ENCODE measurements at places on chromosomes 1 and 21.

DNA sequence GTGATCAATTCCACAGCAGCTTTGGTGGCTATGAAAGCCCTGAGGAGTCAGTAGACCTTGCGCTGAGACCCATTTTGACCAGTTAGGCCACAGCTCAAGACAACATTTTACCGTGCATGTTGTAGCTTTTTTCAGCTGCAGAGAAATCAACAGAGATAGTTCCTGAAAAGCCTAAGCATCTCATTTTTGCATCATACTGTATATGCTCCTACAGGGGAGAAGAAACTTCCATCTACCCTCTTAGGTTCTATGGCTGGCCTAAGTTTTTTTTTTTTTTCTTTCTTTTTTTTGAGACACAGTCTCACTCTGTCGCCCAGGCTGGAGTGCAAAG, 24.8 kb upstream of the EYA3 start:
- DNase-seq: no peak

GRCh38 chr1:222732216-222733159, 4.5 kb upstream of the FAM177B start:
- no peak for DNase-seq

DNA sequence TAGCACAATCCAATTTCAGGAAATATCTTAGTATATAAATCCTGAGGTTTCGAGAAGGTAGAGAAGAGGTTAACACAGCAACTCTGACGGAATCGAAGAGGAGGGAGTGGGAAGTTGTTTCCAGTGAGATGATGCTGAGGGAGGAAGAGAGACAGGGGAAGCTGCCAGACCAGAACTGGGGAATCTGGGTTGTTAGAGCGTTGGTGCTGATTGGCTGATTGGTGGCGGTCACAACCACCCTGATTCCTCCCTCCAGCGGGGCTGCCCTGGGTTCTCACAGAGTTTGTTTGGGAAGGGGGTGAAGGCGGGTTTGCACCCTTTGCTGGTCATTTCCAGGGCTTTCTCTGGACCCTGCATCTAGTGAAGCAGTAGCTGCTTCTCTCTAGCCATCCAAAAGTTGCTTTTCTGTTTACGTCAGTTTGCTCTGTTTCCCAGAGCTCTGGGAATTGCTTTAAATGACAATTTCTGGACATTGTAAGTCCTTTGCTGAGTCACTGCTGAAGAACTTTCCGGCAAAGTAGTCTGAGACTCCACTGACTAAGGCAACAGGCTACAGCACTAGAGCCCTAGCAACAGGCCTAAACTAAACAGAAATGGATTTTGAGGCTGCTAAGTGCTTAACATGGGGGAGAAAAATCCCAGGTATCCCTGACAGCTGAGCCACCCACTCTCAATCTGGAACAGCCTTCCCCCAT, 90.1 kb downstream of the TENT5C start:
- peak; percentile 80 for DNase-seq

- no peak for DNase-seq
Observed at GRCh38 chr1:211497489-211498045, 5.6 kb upstream of the RD3 start.

DNA sequence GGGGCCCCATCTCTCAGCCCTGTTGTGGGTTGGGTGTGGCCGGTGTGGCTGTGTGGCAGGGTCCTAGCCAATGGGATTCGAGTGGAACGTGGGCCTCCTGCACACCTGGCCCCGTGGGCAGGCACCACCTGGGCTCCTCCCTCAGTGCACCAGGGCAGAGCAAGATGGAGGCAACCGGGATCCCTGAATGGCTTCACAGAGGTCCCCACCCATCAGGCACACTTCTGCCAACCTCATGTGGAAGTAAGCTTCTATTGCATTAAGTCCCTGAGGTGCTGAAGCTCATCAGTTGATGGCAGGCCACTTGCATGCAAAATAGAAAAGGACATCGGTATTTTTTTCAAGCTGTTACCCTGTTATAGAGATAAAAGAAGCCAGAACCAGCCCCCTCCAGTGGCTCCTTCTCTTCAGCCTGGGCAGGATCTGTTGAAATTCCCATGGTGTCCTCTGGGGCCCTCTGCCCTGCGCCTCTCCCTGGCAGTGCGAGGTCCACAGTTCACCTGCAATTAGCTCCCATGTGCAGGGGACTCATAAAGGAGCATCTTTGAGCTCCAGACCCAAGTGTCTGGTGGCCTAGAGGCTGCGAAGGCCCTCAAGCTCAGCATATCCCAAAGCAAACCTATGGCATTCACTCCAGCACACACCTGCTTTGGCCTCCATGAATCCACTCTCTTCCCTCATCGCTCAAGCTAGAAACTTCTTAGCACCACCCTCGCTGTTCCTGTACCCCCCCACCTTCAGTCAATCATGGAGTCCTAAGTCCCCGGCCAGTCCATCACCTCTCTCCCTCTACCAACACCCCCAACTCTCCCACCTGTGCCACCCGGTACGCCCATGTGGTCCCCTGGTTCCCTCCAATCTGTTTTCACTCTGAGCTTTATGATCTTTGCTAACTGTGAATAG, 2.1 kb upstream of the SLC45A1 start:
- no peak for DNase-seq

GRCh38 chr1:119943216-119943615, 46.9 kb upstream of the ADAM30 start:
- DNase-seq: no peak

DNA sequence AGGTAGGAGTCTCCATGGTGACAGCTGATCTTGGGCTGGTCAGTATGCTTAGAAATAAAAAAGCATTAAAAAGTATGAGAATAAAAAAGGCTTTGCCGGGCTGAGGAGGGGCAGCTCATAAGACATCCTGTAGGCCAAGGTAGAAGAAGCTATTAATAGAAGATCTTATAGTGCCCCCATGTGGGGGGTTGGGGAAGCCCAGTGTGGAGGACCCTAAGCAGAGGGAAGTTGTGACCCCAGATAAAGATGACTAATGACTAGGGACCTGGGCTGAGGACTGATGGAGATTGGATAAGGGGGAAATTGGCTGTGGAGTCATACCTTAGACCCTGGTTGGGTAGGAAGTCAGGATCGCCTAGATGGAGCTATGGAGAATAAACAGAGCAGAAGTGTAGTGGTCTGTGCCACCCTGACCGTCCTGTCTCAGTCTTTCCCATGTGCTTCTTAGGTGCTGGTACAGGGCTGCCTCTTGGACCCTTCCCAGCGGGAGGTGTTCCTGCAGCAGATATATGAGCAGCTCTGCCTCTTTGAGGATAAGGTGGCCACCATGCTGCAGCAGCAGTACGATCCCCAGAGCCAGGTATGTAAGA, 25.0 kb downstream of the SZT2 start:
- DNase-seq: peak; percentile 56

All from EL (cell line).